ENCODE measurements at places on chromosomes 16 and 17.

DNA sequence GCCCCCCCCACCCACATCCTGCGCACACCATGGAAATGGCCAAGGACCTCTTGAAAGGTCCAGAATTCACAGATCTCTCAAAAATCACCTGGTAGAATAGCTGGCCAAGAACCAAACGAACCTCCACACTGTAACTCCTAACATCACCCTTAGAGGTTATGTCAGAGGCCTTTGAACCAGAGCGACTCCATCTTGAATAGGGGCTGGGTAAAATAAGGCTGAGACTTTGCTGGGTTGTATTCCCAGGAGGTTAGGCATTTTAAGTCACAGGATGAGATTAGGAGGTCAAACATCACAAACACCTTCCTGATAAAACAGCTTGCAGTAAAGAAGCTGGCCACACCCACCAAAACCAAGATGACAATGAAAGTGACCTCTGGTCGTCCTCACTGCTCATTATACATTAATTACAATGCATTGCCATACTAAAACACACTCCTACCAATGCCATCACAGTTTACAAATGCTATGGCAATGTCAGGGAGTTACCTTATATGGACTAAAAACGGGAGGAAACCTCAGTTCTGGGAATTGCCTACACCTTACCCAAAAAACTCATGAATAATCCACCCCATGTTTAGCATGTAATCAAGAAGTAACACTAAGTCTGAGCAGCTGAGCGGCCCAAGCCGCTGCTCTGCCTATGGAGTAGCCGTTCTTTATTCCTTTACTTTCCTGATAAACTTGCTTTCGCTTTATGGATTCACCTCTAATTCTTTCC lies 34.8 kb downstream of the SYCE1L start:
- DNase-seq: no peak

DNA sequence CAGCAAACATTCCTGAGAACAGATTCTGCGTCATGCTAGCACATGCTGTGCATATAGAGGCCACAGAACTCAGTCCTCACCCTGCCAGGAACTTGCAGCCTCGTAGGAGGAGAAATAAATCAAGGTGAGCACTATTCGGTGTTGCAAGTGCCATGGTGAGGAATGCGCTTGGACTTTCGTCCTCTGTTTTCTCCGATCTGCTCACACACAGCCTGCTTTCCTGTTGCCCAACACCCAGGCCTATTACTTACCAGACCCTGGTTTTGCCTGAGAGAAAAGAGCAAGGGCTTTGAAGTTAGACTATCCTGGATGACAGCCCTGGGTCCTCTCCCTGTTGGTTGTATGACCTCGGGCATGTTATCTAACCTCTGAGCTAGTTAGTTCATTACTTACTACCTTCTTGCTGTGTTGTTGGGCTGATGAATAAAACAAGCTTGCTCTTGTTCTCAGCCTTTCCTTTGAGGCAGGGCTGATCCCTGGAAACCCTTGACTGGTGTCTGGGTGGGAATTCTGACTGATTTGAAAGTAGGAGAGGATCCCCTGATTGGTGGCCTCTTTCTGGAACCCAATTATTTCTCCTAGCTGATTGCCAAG lies 2.9 kb downstream of the ACSF2 start:
- DNase-seq: no peak

DNA sequence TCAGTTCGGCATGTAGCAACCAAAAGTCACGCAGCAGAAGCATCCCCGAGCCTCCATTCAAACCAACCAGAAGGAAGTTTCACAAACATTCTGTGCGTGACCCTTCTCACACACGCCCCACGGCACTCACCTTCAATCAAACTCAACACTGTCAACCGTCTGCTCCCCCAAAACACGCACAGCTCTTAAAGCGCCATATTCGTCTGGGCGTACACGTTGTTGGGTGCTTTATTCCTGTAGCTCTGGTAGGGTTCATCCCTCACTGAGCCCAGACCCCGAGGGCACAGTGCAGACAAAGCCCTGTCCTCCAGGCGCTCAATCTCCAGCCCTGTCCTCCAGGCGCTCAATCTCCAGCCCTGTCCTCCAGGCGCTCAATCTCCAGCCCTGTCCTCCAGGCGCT lies 2.2 kb downstream of the RAB40B start:
- DNase-seq: no peak

DNA sequence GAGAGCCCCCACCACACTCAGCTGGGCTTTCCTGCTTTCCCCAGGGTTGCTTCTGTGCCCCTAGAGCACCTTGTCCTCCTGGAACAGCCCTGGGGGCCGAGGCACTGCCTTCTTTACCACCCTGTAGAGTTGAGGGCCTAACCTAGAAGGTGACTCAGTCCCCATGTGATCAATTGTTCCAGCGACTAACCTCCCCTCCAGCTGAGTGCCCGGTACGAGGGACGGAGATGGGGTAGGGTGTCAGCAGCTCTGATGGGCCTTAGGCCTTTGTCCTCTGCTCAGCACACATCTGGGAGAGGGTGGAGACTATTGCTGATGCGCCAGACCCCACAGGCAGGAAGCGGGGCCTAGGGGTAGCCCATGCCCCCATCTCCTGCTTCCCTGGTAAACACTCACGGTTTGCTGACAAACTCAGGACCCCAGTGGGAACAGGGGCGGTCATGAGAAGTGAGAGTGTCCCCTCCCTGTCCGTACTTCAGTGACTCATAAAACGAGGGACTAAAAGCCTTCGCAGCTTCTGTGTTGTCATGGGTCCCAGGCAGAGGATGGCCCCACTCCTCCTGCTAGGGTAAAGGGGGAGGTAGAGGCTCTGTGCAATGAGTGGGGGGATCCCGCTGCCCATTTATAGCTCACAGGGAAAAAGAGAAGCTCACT lies 33.1 kb downstream of the NECAB2 start:
- no peak for DNase-seq

DNA sequence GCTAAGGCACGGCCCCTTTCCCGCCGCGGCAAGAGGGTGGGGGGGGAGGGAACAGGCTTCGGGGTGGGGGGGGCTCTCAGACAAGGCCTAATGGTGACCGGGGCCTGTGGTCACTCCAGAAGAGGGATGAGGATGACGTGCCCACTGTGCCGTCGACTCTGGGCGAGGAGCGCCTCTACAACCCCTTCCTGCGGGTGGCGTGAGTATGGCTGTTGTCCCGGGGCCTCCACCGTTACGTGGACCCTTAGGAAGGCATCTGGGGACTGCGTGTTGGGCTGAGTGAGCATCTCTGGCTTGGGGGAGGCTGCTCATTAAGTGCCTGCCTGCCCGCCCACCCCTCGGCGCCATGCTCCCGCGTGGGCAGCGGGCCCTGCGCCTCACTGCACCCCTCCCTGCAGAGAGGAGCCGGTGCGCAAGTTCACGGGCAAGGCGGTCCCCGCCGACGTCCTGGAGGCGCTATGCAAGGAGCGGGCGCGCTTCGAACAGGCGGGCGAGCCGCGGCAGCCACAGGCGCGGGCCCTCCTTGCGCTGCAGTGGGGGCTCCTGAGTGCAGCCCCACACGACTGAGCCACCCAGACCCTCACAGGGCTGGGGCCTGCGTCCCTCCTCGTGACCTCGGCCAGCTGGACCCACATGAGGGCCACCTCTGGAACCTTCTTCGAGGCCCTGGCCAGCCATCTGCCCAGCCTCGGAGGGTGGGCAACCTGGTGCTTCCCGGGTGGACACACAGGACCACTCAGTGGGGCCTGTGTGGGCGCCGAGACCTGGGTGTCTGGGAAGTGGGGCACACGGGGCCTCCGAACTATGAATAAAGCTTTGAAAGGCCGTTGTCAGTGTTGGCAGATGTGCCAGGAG lies 2.2 kb downstream of the HAGHL start:
- DNase-seq: no peak

- DNase-seq: no peak
These were observed 66.6 kb upstream of the CLEC18B start for GRCh38 chr16:74487634-74488495.

- DNase-seq: no peak
These were observed 208.0 kb upstream of the TNRC6C start for GRCh38 chr17:77750427-77751043.

Data from NCI-H187 (cell line).